ENCODE measurements at places on chromosomes 6 and 20.

- DNase-seq = no peak
Observed at GRCh38 chr20:60652046-60652445, 600.0 kb upstream of the CDH4 start.

DNA sequence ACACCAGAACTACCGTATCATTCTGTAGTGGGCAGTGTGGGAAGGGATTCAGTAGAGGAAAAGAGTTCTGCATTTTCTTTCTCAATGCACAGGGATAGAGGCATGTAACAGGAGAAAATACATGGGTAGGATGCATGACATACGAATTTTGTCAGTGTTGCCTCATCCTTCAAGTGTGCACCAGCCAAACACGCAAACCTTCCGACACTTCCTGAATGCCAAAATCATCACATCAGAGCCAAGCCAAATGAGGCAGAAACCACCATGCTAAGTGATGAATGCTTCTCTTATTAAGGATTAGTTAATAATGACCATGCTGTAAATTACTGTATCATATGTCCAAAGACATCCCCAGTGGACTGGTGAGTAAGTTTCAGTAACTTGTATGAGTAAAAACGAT lies 27.3 kb downstream of the RAMACL start:
- DNase-seq = peak; percentile 29

DNA sequence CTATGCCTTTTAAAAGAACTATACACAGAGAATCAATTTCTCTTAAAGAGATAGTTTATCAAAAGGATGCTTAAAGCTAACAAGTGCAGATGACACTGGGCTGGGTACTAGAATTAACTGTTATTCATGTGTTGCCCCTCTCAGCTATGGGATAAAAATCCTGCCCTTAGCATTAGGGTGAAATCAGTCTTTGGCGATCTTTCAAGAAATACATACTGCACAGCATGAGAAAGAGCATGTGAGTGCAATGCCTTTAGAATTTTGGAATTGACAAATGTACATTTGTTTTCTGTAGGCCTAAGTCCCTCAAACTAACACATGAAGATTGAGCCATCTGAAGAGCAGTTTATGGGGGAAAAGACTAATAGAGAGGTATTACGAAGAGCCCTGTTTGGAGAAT lies 115.4 kb downstream of the ZFP64 start:
- no peak for DNase-seq

DNA sequence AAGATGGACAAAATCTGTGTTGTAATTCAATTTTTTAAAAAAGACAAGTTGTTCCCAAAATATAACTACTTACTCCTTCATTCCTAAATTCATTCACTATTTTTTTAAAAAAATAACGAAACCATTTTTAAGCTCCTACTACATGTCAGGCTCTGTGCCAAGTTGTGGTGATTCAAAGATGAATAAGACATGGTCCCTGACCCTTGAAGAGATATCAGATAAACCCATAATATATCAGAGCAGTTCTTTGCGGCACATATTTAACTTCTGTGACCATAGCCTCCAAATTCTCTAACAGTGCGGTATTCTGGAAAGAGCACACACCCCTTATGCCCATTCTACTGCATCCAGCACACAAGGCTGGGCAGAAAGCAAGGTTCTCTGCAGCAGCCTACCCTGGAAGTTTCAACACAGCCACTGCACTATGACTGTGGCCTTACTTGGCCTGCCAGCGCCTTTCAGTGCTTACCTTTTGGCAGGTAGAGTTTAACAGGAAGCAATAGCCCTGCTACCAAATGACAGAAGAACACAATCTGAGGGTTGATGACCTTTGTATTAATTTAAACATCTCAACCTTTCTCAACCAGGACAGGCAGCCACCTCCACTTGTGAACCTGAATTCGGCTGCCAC lies 406.5 kb downstream of the BTBD9 start:
- DNase-seq = no peak

DNA sequence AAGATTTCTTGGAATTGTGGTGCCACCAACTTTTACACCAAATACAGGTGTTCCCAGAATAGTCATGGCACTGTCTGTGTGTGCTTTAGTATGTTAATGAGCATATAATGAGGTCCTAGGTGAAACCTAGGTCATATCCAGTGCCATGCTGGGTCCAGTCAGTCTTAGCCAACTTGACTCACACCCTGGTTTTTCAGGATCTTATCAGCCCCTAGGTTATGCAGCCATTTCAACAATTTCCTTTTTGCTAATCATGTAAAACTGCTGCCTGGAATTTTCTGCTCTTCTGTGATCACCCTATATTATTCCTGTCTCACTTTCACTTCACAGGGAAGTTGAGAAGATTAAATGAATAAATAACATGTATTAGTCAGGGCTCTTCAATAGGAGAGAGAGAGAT lies 23.7 kb downstream of the SDHAF4 start:
- no peak for DNase-seq

GRCh38 chr20:39855799-39856198 lies 833.2 kb downstream of the MAFB start:
- DNase-seq = no peak

GRCh38 chr20:57633945-57634491 lies 13.8 kb upstream of the ZBP1 start:
- DNase-seq = no peak

DNA sequence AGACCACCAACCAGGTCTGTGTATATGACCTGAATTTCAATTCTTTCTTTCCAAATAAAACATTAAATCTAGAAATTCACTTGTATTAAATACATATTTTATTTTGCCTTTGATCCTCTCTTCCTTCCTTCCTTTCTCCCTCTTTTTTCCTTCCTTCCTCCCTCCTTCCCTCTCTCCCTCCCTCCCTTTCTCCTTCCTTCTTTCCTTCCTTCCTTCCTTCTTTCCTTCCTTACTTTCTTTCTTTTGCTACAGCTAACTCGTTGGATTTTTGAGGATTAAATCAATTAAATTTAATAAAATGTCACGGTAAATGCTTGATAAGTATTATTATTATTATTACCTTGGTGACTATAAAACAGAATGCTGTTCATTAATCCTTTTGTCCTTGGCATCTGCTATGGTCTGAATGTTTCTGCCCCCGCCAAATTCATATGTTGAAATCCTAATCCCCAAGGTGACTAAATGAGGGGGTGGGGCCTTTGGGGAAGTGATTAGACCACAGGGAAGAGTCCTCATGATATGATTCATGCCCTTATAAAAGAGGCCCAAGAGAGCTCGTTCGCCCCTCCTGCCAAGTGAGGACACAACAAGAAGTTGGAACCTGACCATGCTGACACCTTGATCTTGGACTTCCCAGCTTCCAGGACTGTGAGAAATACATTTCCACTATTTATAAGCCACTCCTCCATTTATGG lies 67.6 kb upstream of the BTBD3 start:
- DNase-seq = peak; percentile 89

DNA sequence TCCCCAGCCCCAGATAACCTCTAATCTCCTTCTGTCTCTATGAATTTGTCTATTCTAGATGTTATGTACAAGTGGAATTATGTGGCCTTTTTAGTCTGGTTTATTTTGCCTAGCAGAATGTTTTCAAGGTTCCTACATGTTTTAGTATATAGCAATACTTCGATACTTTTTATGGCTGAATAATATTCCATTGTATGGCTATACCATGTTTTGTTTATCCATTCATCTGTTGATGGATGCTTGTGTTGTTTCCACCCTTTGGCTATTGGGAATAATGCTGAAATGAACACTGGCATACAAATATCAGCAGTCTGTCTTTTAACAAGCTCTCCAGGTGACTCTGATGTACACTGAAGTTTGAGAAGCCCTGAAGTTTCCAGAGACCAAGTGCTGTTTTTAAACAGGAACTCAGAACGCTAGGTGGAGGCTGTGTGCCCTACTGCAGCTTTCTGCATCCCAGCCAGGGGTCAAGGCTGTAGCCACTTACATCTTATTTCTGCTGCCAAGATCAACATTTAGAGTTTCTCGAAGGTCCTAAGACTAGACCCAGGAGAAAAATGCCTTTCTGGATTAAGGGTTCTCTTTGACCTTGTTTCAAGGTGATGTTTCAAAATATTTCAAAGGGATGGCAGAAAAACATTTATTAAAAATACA lies 123.0 kb downstream of the SOBP start:
- no peak for DNase-seq

DNA sequence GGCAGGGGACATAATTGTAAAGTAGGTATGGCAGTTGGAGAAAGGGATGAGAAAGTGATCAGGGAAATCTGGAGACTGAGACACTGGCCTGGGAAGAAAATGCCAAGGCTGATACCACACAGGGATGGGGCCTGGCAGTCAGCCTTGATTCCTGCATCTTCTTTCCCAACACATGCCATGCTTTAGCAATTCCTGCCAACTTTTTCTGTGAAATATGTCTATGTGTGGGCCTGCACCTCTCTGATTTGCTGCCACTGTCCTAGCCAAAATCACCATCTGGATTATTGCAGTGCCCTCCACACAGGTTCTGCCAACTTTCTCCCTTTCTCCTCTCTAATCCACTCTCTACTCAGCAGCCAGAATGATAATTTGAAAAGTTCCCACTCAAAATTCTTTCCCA lies 759.8 kb upstream of the CITED2 start:
- DNase-seq = no peak

DNA sequence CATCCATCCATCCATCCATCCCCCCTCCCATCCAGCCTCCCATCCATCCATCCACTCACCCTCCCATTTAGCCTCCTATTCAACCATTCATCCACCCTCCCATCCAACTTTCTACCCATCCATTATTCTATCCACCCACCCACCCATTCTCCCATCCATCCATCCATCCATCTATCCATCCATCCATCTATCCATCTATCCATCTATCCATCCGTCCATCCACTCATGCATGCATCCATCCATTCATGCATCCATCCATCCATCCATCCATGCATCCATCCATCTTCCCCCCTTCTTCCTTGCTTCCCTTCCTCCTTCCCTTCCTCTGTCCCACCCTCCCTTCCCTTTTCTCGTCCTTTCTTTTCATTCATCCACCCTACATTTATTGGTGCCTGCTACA lies 4.8 kb upstream of the BPIFB4 start:
- no peak for DNase-seq

DNA sequence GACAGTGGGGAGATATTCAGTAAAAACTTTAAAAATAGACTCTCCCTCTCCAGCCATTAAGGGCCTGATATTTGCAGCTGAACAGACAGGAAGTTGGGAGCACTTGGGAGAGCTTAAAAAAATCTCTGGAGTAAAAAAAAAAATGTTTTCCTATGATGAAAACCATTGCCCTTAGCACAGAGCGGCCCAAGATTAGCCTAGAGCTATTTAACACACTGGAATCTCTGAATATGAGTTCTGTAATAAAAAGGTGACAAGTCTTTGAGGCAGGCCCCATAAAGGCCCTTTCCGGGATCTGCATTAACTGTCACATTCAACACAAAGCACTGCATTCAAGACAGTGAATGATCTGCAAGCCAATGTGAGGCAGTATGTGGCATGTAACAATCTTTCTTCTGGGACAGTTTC lies 393.7 kb downstream of the ZFAND3 start:
- DNase-seq = no peak

DNA sequence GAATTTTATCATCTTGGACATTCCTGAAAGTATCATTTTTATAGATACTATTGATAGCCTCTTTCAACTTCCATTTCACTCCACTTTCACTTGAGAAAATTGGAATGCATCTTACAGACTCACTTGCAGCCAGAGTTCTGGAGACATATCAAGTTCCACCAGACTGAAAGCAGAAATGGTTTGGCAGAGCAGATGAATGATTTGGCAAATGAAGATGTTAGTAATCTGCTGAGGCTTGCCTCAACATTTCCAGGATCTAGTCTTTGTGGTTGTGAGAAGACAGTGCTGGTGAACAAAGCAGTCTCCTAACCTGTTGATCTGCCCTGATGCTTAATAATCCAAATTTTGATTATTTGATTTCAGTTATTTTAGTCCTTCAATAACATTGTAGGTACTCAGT lies 202.6 kb downstream of the TRDN start:
- DNase-seq = no peak

GRCh38 chr6:106799031-106799894 lies 169.9 kb downstream of the QRSL1 start:
- peak; percentile 35 for DNase-seq

- no peak for DNase-seq
Observed at GRCh38 chr6:158545043-158545966, 14.6 kb upstream of the TMEM181 start.

GRCh38 chr6:2563635-2564034 lies 187.1 kb downstream of the MYLK4 start:
- DNase-seq = no peak

DNA sequence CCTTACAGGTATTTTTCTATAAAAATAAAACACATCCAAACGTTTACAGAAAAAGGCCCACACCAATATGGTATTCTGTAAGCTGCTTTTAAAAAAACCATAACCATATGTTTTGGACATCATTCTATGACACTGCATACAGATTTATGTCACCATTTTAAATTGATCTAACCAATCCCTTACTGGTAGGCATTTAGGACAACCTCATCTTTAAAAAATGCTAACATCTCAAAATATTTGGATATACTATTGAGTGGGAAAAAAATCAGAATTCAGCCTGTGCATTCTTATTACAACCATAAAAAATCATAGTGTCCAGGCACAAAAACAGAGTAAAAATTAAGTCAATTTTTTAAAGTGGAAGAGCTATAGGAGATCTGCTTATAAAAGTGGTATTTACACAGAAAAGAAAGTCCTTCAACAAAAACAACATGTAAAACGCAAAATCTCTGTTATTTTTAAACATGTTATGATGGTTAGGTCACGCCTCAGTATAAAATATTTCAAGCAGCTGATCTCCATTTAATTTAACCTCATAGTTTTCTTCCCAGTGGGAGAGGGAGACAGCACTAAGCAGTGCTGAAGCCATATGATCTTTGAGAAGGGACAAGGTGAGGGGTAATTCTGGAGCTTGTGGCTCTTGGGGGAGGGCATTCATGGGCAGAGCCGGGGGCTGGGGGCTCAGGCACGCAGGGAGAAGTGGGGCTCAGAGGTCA lies 21.2 kb downstream of the TRAM2 start:
- no peak for DNase-seq

DNA sequence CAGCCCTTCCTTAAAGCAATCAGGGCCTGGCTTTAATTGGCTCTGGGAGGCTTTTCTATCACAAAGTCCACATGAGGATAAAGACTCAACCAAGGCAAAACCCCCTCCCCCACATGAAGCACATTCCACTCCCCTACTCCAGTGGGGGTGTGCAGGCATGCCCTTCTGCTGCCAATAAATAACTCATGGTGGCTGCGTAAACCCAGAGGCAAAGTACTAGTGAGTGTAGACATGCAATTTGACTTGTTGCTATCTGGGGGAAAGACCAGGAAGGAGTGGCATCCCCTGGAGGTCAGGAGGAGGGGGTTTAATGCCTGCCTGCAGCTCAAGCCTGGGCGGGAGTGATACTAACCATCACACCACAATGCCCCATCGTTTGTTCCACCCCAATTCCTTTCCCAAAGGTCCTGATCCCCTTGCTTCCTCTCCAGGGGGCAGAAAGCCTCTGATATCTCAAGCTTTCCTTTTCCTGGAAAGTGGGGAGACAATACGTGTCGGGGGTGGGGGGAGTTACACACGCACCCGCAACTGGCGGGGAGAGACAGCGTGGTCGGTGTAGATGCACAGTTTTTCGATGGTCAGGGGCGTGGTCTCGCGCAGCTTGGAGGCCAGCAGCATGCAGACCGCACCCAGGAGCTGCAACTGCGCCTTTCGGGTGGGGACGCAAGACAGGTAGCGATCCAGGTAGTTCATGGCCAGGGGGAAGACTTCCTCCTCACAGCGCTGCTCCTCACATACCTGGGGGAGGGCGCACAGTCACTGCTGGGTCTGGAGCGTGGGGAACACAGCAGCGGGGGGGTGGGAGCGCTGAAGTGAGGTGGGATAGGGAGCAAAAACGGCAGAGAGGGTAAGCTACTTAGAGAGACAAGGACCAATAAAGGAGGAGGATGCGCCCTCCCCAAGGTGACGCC lies 1.5 kb downstream of the CCND3 start:
- DNase-seq = peak; percentile 32

Data from skeletal muscle cell (primary cell).